Brain microvascular endothelial cell (primary cell): ENCODE measurements at places on chromosomes 1 and 21.

DNA sequence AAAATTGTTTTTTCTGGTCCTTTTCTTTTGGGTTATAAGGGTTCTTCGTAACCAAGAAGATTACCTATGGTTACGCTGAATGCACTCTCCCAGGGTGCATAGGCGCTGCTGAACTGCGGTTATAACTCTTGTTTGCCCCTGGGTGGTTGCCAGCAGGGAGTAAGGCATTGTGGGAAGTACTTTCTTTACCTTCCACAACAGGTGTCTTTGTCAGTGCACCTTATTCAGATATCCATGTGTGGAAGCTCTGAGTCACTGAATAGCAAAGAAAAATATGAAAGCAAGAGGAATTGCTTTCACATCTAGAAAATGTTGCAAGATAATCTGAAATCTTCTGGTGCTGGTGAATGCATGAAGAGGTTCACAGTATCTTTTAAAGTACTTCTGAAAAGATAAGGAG, 124.4 kb upstream of the CACYBP start:
- DNase-seq: no peak

- DNase-seq: peak; percentile 81
Measured at GRCh38 chr1:186492531-186493291, 31.8 kb upstream of the PDC start.

DNA sequence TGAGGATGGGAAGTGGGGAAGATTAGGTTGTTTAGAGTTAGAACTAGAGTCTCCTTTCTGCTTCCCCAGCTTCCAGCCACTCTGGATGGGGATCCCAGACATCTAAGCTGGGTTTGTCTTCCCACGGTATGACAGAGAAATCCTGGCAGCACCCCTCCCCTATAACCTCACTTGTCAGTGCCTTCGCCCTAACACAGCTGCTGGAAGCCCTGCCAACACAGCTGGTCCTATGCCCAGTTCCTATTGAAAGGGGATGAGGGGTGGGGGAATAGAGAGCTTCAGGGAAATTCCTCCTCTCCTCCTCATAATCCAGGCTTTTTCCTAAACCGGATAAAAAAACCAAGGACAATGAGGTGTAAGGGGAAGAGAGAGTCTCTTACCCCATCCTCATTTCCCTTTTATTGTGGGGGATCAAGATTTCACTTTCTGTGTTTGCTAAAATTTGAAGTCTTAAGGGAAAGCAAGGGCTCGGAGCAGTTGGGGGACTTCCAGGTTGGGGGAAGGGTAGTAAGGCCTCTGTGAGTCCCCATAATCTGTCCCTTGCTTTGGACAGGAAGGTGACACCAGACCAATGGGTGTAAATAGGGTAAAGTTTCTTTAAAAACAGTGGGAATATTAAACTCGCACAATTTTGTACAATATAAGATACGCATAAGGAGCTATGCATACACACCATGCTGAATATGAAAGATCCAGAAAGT, 590 bp downstream of the TMOD4 start:
- no peak for DNase-seq

DNA sequence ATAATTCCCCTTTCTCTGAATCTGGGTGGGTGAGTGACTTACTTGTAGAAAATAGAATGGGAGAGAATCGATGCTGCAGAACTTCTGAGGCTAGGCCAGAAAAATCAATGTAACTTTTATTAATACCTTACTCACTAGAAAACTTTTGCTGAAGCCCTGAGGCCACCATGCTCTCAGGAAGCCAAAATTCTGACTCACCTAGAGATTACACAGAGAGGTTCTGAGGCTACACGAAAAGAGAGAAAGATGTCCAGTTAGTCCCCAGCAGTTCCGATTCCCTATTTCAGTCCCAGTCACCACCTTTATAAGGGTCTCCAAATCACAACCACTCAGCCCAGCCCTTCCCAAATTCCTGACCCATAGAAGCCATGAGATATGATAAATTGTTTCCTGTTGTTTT, 135.2 kb downstream of the NTPCR start:
- no peak for DNase-seq

- DNase-seq: no peak
Measured at GRCh38 chr1:210332719-210333398, 4.2 kb downstream of the HHAT start.
